Frontal cortex (tissue), 4 donors: ENCODE measurements at places on chromosomes 13 and 19. TPM values are rescaled to one million over a fixed set of nuclear protein-coding genes. Genes with fewer than 3 reads are reported as not detected.

ZNF441 gene
- 38.3 TPM for total RNA-seq

ONECUT3 gene
- total RNA-seq, result not detected

CGB8 gene
- total RNA-seq, result not detected

MICOS13 gene
- total RNA-seq, result 15.1 TPM

KLK6 gene
- total RNA-seq, result not detected

WDR88 gene
- not detected for total RNA-seq

BRSK1 gene
- 81.1 TPM for total RNA-seq

DENND1C gene
- not detected for total RNA-seq

RFX2 gene
- 5.7 TPM for total RNA-seq

SLC1A6 gene
- 54.6 TPM for total RNA-seq

HS6ST3 gene
- 25.3 TPM for total RNA-seq

NLRP7 gene
- total RNA-seq, result 0.82 TPM

PTBP1 gene
- 28.1 TPM for total RNA-seq

GFY gene
- total RNA-seq, result not detected

NANOS3 gene
- total RNA-seq, result 3.7 TPM

CALR3 gene
- not detected for total RNA-seq

ARL11 gene
- under 0.01 TPM for total RNA-seq

ZNF569 gene
- 37.9 TPM for total RNA-seq

ATP8B3 gene
- not detected for total RNA-seq

ZNF626 gene
- 33.4 TPM for total RNA-seq

ZNF724 gene
- total RNA-seq, result 24.1 TPM

ZNF415 gene
- 23.6 TPM for total RNA-seq

SULT2A1 gene
- not detected for total RNA-seq

FUT1 gene
- total RNA-seq, result 0.82 TPM

RNF225 gene
- total RNA-seq, result not detected

THSD1 gene
- total RNA-seq, result 12.2 TPM

ZC3H13 gene
- 36.3 TPM for total RNA-seq

OLFM2 gene
- total RNA-seq, result 86.4 TPM

SELENOV gene
- total RNA-seq, result 0.41 TPM

TJP3 gene
- not detected for total RNA-seq

RFPL4A gene
- total RNA-seq, result not detected

NCAN gene
- 162 TPM for total RNA-seq

KLK3 gene
- total RNA-seq, result not detected

KDM4B gene
- 24.5 TPM for total RNA-seq

CAPN12 gene
- under 0.01 TPM for total RNA-seq

CEACAM19 gene
- total RNA-seq, result 0.82 TPM

TMTC4 gene
- 73.0 TPM for total RNA-seq

PTH2 gene
- not detected for total RNA-seq

GRIN2D gene
- 2.9 TPM for total RNA-seq

PDX1 gene
- total RNA-seq, result not detected

TMEM59L gene
- 34.2 TPM for total RNA-seq

ZSCAN1 gene
- 0.82 TPM for total RNA-seq

MED25 gene
- 14.3 TPM for total RNA-seq

CRLF1 gene
- 2.4 TPM for total RNA-seq

IZUMO4 gene
- total RNA-seq, result 2.9 TPM

MLLT1 gene
- 8.6 TPM for total RNA-seq

DUS3L gene
- total RNA-seq, result 13.9 TPM
